OCI-M1 (cell line): ENCODE measurements at places on chromosomes 5 and 9.
A peak's percentile ranks its signal among the peaks of the same experiment; 100 is the strongest.

GRCh38 chr5:1937590-1937989, 54.9 kb upstream of the IRX4 start:
- no peak for DNase-seq

DNA sequence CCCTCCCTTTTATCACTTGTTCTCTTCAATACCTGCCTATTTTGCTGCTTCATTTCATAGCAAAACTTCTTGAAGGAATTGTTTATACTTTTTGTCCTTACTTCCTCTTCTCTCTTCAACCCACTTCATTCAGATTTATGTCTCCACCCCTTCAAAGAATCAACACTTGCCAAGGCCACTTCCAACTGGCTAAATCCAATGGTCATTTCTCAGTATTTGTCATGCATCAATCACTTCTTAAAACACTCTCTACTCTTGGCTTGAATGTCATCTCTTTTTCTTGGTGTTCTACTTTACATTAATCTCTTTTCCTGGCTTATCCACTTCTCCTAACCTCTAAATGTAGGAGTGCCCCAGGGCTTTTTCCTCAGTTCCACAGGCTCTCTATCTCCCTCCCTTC, 8.3 kb upstream of the FCHO2 start:
- peak; percentile 17 for DNase-seq

DNA sequence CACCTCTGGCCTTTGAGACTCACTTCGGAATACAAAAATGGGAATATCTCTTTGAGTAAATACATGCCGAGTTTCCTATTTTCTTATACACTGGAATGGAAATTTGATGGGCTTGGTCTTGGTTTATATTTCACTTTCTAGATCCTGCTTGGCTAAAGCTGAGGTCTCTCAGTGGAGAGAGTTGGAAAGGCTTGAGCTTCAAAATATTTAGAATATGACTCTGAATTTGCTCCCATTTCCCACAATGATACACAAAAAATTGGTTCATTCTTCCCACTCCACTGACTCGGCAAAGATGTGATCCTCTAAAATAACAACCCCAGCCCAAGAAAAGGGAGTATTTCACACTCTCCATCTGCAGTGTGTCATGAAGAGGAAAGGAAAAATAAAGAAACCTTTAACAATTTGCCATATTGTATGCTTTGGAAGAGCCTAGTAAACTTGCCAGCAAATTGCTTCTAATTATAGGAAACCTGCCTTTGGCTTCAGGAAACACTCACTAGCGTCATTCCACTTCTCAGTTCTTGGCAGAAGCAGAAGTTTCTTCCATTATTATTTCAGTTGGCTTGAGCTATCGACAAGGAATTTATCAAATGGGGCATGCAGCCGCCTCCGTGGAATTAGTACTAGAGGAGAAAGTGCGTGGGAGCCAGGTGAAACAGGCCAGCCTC, 302.9 kb downstream of the NSG2 start:
- DNase-seq: no peak

DNA sequence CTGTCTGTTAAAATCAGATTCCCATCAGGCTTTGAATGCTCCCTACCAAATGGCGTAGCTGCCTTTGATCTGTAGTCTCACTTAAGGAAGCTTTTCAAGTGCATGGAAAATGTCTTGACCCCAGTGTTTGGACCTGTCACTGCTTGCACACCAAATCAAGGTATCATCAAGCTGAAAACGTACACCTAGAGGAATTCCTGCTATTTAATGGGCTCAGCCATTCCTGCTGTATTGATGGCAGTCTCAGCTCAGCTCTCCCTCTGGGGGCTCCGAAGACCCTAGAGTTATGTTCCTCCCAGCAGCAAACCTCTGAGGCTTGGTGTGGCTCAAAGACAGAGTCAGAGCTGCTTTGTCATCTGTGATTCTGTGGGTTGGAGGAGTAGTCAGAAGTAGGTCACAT, 63.5 kb downstream of the PGM5 start:
- DNase-seq: no peak

- DNase-seq: no peak
These were observed 112.4 kb downstream of the INIP start for GRCh38 chr9:112605518-112605917.

GRCh38 chr9:76025286-76025685, 134.8 kb downstream of the PCSK5 start:
- DNase-seq: peak; percentile 46

GRCh38 chr9:91945277-91946085, 4.5 kb downstream of the ROR2 start:
- peak; percentile 59 for DNase-seq

DNA sequence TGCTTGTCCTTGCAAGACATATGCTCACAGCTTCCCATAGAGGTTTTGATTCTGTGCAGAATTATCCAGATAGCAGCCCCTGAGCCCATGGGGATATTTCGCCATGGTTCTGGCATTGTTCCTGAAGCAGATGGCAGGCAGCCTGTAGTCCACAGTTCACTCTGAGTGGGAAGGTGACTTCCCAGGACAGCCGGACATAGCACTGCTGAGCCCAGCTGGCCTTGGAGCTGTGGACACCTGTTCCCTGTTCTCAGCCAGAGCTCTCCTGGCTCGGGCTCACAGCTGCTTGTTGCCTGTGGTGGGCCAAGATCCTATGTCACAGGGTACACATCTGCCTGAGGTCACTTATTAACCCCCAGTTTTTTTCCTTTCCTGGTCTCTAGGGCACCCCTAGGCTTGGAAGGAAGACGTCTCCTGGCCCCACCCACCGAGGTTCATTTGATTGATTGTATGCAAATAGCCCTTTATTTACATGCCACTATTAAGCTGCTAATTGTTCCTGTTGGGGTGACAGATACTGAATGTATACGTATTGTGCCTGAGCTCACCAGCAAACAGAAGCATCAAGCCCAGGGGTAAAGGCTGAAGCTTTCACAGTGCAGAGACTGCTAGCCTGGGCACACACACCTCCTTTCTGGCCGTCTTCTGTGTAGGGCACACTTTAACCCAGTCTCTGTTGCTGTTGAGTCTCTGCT, 96.6 kb upstream of the DMRT1 start:
- no peak for DNase-seq

DNA sequence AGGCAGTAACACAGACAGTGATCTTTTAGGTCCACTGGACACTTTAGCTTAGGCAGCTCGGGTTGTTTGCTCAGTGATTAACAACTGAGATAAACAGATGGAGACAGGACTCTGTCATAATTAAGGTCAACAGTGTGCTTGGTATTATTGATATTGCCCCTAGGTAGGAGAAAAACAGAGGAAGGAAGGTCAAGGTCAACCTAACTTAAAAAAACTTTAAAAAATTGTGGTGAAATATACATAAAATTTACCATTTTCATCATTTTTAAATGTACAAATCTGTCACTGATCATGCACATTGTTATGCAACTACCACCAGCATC, 2.1 kb upstream of the HSPA4 start:
- peak; percentile 15 for DNase-seq

GRCh38 chr5:135721548-135722090, 112.8 kb upstream of the SLC25A48 start:
- DNase-seq: no peak

DNA sequence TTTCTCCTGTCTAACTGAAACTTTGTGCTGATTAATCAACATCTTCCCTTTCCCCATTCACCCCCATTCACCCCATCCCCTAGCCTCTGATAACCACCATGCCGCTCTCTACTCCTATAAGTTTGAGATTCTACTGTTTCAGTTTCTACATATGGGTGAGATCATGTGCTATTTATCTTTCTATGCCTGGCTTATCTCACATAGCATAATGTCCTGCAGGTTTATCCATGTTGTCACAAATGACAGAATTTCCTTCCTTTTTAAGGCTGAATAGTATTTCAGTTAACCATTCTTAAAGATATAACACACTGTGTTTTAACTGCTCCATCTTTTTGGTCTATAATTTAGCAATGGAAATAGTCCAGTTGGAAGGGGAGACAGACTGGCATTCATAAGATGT, 205.1 kb downstream of the SNCAIP start:
- peak; percentile 1 for DNase-seq

GRCh38 chr9:84103651-84104377, 123.2 kb downstream of the RMI1 start:
- no peak for DNase-seq

DNA sequence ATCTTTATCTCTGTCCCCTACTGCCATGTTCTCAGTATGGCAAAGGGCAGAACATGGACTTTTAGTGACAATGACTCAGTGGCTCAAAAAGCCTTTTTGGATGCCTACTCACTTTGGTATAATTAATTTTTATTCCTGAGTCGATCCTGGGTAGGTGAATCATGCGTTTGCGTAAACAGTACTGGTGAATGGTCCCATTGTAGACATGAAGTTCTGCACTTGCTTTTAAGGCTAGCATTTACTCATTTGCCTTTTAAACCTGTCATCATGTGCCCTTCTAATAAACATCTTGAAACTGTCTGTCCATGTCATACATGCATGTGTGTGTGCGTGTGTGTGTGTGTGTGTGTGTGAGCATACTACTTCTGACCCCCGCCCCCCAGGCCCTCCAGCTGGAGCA, 223.0 kb downstream of the AUH start:
- DNase-seq: no peak

GRCh38 chr9:113775749-113776148, 100.4 kb upstream of the ZNF618 start:
- DNase-seq: no peak

DNA sequence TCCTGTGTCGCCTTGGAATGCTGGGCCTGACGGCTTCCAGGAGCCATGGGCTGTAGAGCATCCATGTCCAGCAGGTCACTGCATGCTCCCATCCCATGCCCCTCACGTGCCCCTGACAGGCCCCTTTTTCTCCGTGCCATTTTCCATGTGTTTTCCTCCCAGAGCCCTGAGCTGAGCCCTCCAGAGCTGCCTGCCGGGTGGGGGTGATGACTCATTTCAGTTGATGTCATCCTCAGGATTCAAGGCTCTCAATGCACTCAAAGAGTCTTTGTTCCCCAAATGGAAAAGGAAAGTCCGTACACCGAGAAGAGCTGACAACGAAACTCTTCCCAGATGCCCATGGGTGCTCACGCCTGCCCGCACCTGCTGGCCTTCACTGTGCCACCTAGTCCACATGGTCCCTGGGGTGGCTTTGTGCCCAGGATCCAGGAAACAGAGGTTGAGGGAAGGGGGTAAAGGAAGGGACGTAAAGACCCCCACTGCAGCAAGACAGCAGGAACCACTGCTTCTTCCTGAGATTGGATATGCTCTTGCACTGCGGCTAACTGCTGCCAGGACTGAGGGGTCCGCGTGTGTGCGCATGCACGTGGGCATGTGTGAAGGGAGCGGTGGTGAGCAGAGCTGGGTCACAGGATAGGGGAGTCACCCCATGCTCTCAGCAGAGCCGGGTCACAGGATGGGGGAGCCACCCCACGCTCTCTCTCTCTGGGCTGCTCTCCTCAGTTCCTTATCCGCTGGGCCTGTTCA, 27.6 kb downstream of the COL15A1 start:
- DNase-seq: no peak

GRCh38 chr9:90722071-90722470, 79.4 kb upstream of the DIRAS2 start:
- DNase-seq: no peak

DNA sequence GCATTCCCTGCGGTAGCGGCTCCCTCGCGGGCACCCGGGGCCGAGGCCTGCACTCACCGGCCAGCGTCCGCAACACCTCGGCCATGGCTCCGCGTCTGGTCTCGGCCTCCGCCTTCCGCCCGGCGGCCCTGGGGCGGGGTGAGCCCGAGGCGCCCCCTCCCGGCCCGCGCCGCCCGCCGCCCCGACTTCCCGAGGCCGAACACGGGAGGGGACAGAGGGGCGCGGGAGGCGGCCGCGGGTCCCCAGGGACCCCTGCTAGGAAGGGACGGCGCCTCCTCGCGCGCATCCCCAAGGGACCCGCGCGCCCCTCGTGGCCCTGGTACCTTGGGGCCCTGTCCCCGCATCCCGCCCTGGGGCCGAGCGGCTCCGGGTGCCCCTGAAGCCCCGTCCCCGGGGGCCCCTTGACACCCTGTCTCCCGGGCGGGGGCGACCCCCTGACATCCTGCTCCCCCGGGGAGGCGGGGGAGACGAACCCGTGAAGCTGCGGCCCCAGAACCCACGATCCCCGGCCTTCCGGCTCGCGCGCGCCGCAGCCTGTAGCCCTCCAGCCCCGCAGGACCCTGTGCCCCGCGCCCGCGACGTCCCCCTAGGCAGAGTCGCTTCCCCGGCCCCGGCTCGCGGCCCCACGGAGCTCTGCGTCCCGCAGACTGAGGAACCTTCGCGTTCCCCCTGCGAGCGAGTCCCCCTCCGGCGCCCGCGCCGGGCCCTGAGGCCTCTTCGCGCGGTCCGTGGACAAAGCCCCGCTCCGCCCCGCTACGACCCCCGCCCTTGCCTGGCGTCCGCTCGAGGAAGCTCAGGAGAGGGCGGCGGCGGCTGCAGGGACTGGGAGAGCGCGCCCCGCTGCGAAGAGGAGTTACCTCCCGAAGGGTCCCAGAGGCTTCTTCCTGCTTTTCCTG, at the start of gene ABO:
Gene ABO (minus strand): TSS at position 97 of the 896 bp plus-strand sequence.
- DNase-seq: no peak

GRCh38 chr5:156020647-156021046, 306.3 kb upstream of the SGCD start:
- no peak for DNase-seq

DNA sequence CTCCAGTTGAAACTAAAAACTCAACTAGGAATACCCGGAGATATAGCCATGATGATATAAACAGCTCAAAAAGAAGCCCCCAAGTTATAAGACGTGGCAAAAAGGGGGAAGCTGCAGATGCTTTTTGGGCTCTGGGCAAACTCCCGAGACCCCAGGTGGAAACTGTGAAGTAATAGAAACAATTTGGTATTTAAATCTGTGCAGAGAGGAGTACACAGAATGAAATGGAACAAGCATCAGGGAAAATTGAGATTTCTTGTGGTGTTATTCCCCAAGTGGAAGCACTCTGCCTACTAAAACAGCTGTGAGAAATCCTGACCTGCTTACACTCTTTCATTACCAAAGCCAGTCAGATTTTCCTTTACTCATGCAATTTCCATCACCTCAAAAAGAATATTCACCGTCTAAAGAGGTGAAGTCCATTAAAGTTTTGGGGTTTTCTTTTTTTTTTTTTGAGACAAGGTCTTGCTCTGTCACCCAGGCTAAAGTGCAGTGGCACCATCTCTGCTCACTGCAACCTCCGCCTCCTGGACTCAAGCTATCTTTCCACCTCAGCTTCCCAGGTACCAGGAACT, 23.5 kb downstream of the SAXO1 start:
- DNase-seq: no peak

DNA sequence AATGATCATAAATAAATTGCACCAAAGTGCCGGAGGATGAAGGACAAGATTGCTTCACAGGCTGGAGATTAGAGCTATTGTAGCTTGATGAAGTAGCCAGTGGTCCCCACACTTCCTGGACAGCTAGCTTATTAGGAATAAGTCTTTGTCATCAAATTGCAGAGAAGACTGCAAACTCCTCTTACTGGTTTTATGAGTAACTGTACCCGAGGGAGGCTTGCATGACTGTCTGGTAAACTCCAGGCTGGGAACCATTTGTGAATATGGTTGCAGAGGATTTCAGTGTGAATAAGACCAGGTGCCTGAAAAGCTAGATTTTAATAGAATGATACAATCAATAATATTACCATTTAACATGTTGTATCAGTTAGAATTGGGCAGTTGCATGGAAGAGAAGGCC, 36.5 kb upstream of the SEMA5A start:
- DNase-seq: no peak

- DNase-seq: no peak
These were observed 8.2 kb downstream of the CSF1R start for GRCh38 chr5:150077996-150078801.
